ENCODE measurements at places on chromosomes 13 and 19.

DNA sequence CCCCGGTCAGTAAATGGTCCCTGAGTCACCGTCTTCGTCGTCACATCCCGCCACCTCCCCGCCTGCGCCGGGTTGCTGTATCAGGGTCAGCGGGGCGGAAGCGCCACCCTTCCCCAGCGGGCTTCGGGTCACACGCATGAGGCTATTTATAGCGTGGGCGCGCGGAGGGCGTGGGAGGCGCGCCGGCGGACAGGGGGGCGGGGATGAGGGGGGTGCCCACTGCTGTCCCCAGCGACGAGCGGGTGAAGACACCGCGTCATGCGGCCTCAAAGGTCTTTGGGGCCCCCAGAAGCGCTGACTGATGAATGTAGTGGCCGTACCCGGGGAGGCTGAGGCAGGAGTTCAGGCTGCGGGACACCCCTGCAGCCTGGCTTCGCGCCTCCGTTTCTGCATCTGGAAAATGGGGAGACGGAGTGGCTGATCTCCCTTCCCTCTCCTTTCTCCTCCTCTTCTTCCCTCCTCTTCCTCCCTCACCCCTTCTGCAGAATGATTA, 7.9 kb downstream of the UNC13A start:
- no peak for DNase-seq

- DNase-seq, result no peak
Observed at GRCh38 chr19:12799742-12800465, 1.7 kb downstream of the PRDX2 start.

DNA sequence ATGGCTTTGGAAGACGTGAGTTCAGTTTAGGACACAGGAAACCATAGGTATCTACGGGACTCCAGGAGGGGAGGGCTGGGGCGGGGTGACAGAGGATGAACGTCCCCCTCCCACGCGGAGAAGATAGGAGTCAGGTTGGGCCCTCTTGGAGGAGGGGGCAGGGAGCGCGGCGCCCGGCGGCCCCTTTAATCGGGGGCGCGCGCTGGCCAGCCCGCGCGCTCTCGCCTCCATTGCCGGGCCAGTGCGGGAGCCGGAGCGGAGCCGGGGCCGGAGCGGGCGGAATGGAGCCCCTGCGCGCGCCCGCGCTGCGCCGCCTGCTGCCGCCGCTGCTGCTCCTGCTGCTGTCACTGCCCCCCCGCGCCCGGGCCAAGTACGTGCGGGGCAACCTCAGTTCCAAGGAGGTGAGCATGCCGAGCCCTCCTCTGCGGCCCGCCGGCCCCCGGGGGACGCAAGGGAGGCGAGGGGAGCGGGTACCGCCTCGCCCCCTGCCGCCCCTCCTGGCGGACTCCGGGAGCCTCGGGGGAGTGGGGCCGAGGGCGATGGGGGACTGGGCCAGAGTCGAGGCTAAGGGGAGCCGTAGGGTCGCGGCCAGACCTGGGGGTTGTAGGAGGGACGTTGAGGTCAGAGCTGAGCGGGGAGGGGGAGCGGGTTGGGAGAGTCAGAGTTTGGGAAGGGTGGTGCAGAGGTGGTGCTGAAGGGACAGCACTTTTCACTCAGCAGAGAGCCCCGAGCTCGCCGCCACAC, at the start of gene TMEM145:
Gene TMEM145, plus strand, starts transcription at position 214 of the 744 bp plus-strand sequence. Its CDS starts 68 bp downstream, at position 282.
- peak; percentile 36 for DNase-seq

- DNase-seq, result no peak
Observed at GRCh38 chr19:34126966-34127365, 45.3 kb upstream of the LSM14A start.

- peak; percentile 56 for DNase-seq
Observed at GRCh38 chr13:85806553-85807175, 7.4 kb upstream of the SLITRK6 start.

- DNase-seq, result no peak
Observed at GRCh38 chr13:41216160-41216559, 21.8 kb upstream of the KBTBD7 start.

DNA sequence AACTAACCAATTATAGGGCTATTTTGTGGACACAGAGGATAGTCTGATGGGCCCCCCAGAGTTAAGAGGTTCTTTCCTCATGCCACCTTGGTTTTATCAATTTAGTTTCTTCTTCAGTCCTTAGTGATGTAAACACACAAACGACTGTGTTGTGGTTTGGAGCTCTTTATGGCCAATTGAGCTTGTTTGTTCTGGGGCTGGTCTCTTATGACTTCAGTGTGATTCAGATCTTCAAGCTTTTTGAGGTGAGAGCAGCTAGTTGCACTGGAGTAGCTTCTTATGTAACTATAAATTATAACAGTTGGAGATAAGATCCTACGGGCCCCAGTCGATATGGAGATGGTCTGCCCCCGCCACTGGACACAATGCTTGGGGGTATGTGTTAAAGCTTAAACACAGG, 22.0 kb upstream of the GJB6 start:
- no peak for DNase-seq

- DNase-seq, result no peak
Observed at GRCh38 chr13:114029866-114030625, 56.2 kb upstream of the C13orf46 start.

DNA sequence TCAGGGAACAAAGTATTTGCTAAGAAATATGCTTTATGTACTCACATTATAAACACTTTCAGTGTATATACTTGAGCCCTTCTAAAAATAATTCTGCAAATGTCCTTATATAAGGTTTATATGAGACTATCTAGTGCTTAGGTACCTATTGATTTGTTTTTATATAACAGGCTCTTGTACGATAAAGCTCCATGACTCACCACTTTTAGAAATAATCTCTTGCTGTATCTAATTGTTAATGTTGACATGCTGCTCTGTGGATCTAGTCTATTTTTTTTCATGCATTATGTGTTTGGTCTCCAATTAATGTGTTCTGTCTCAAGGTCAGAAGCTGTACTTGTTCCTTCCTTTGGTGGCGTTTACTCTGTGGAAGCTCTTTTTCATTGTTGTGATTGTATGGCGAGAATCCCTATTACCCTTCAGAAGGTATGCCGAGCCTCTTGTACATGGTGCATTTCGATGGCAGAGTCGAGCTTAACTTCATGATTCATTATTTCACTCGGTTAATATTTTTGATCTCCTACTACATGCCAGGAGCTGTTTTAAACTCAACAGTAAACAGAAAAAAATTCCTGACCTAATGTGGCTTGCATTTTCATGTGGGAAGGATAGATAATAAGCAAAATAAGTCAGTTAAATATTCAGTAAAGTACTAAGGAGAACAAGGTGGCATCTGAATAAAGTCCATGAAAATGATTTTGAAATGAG, 361.6 kb downstream of the COG6 start:
- DNase-seq, result no peak

All from hippocampal formation (tissue), 2 donors.